ENCODE measurements at places on chromosomes 2 and 18.

DNA sequence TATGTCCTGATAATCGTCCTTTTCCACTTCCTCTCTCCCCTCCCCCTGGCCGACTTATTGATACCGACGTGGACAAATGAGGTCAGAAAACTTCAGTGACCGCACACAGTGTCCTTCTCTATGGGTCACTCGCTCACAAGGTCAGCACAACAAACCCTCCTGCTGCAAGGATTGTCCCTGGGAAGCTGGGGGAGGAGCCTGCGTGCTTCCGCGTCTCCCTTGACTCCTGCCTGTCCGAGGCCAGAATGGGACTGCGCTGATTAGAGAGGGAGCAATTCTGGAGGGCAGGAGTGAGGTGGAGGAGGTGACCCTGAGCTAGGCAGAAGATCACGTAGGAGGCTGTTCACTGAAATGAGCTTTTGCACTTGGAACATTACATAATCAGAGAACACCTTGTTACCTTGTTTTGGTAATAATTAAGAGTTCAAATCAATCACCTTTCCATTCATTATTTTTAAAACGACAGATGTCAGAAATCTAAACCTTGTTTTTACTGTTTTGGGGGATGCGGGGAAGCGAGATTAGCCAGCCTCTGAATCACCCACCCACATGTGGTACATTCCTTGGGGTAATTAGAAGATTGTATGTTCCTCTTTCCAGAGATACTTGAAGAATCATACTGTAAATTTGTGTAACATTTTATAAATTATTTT, 70.6 kb downstream of the CTAGE1 start:
- no peak for DNase-seq

DNA sequence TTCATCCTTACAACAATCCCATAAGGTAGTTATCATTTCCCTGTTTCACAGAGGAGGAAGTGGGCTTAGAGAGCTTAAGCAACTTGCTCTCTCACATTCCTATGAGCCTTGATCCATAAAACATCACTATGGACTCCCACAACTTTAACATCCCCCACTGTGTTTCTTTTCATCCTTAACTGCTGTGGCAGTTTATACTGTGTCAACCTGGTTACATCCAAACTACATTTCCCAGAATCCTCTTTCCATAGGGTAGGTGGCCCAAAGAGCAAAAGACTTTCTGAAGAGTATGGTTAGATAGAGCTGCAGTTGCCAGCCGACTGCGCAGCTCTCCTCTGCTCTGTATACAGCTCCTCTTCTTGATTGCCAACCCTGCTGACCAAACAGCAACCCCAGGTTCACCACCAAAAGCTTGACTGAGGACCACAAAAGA, 22.5 kb downstream of the MAP3K2 start:
- DNase-seq: no peak

- no peak for DNase-seq
Measured at GRCh38 chr18:74528478-74528877, 5.8 kb upstream of the CNDP1 start.

DNA sequence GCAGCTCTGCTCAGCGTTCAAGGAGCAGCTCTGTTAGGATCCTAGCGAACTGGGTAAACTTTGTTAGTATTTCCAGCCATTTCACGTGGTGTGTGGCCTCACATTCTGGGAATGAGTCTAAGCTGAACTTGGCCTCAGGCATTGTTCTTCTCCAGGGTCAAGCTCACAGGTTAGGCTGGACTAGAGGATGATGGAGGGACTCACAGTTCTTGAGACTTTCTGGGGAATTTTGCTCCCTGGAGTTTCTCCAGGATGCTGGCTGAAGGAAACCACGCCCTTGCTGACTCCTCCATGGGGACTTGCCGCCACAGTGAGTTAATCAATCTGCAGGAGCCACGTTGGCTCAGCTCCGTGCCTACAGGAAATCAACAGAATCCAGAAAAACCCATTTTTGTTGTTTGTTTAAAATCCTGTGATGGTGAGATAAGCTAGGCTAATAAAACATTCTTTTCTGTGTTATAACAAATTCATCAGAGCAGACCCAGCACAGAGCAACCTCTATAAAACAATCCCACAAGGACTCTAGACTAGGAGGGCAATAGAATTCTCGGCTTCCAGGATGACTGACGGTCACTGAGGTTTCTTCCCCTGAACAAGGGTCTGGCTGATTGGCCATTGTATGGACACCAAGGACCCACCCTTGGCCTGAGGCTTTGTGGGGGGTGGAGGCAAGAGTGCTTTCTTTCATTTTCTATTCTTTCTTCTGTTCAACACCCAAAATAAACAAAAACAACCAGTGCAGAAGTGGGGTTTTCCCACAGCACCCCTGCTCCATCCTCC, 12.6 kb downstream of the CNDP1 start:
- DNase-seq: no peak

DNA sequence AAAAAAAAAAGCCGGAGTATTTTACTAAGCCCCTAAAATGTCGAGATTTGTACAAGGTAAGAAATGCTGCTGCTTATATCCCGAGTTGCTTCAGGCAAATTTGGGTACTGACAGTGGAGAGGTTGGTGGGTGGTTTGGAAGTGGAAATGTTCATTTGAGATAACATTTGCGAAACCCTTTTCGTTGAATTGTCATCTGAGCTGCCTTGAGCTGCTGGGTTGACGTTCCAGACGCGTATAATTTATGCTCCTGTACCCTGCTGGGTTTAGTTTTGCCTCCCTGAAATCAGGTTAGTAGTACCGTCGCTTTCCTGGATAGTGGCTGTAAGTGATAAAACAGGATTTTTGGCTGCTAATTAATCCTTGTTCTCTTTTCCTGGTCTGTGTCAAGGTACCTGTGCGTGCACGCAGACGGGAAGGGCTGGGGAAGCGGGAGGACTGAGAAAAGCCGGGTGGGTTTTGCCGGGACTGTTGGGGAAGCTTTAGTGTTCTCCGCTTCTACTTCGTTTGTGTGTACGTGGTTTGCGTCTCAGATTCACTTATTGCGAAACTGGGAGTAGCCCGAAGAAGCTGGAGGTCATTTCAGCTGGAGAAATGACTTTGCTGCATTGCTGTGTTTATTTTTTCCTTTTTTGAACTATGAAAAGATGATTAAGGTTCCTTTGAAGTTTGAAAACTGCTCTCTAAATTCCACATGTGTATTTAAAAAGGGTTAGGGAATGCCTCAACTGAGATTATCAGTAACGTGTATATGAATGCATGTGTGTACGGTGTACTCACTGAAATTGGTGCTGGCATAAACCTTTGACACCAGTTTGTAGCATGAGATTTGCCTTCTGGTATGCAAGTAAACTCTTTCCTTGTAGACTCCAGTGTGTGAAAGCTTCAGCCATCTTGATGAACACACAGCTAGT, 709 bp downstream of the UGP2 start:
- DNase-seq: no peak

DNA sequence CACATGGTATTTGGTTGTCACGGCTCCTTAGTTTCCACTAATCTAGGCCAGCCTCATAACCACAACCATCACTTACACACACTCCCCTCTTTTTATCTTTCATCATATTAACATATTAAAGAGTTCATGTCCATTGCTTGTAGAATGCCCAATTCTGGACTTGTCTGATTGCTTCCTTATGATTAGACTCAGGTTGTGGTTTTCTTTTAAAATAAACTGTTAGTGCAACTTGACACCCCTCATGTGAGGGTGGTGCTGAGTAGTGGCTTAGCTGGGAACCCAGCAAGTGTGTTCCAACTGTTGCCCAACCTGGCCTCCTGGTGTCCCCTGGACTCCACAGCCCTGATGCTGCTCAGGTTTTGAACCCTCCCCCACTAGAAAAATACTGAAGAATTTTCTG, 20.1 kb upstream of the CD207 start:
- no peak for DNase-seq

DNA sequence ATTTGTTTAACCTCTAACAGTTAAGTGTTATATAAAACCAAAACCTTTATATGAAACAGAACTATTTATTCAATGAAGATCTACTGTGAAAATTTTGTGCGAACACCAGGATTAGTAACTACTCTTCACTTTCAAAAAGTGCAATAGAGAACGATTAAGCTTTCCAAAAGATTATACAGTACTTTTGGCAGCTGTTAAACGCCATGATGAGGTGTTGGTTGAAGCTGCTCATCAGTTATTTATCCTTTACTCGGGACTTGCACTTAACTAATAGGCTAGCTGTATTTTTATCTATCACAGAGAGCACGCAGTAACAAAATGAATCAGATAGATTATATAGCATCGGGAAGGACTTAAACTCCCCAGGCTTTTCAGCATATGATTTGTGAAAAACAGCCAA, 113.6 kb downstream of the GCA start:
- DNase-seq: no peak

- DNase-seq: no peak
Measured at GRCh38 chr18:68316636-68317035, 398.3 kb downstream of the TMX3 start.

- DNase-seq: no peak
Measured at GRCh38 chr18:47917923-47918610, 12.4 kb downstream of the SMAD2 start.

- DNase-seq: no peak
Measured at GRCh38 chr2:187509667-187510417, 44.4 kb downstream of the TFPI start.

DNA sequence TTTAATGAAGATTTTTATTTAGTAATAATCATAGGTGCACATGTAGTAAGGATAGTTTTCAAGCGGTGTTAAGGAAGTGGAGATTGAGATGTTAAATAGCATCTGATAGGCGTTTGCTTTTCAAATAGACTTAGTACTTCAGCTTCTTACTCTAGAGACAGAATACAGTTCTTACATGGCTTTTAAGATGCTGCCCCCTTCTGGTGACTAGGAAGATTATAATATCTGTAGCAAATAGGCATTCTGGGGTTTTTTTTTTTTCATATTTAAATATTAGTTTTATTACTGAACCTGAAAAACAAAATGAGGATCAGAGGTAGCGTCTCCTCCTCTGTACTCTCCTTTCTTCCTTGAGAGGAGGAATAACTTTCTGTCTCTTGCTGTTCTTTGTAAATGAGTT, 100.2 kb downstream of the AGAP1 start:
- no peak for DNase-seq

- no peak for DNase-seq
Measured at GRCh38 chr18:70207181-70207580, 1.7 kb upstream of the RTTN start.

GRCh38 chr2:226154610-226155009, 645.0 kb downstream of the IRS1 start:
- no peak for DNase-seq

GRCh38 chr18:65049586-65049985, 701.2 kb upstream of the CDH7 start:
- no peak for DNase-seq

DNA sequence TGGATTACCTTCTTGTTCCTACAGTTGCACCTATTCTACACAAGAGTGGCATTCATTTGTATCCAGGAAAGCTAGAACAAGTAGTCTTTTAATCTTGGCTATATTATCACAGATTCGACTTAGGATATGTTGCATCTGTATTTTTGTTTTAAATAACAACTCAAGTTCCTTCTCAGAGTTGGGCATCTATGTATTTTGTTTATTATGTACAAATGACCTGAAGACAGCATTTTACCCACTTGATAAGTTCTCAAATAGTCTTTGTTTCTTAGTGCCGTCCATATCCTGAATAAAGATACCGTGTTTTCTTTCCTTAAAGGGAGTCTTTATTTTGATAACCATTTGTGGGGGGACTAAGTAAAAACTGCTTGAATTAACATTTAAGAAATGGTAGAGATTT, 2.9 kb downstream of the ITPRID2 start:
- no peak for DNase-seq

DNA sequence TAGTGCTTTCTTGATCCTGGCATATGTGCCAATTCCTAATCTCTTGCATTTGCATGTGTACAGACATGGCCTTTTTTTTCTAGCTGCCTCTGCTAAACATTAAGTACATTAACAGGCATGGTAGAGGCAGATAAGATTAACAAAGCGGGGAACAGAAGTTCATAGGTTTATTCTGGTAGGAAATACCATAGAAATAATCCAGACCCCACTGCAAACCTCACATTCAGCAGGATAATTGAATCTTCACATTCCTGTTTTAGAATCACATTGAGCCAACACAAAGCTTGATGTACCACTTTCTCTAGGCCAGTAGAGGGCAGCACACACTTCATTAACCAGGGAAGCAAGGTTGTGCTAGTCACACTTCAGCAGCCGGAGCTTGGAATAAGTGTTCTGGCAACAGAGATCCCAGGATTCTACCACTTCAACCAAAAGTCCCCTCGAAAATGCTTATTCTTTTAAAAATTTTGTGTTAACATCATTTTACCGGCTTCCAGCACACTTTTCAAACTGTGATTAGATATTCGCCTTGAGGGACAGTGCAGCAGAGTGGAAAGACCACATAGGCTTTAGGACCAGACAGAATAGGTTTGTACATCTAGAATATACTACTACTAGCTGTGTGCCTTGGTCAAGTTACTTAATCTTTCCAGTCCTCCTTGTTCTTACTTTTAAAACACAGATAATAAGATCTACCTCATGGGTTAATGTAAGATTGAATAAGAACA, 420.2 kb upstream of the CHST9 start:
- no peak for DNase-seq

- DNase-seq: no peak
Measured at GRCh38 chr2:174839662-174840061, 75.4 kb upstream of the CHRNA1 start.

DNA sequence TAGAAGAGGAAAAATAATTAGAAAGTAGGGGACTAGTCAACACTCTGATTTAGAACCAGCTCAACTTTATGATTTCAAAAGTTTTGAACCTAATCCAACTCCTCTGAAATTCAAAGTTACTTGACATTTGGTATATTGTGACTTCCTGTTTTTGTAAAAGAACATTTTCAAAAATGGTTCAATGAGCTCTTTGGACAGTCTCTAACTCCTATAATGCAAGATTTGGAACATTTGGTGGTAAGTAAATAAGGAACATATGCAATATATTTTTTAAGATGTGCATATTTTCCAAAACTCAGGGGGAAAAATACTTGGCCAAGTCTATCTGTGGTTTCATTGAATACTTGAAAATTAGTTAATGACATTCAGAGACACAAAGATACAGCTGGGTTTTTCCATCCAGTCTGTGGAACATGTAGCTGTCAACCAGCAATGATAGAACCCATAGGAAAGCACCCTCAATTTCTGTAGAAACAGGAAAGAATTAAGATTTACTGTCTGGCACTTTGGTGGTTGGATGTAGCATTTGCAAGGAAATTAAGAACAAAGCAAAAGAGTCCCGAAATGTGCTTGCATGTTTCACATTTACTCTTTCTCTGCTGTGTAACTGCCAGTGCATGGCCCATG, 17.0 kb upstream of the ANKRD44 start:
- DNase-seq: no peak

GRCh38 chr2:175585496-175585895, 404.0 kb upstream of the ATP5MC3 start:
- DNase-seq: no peak

GRCh38 chr18:29960539-29960938, 1082.0 kb downstream of the DSC3 start:
- no peak for DNase-seq

- DNase-seq: no peak
Measured at GRCh38 chr2:27024812-27025211, 8.0 kb upstream of the TMEM214 start.

GRCh38 chr18:59994357-59994756, 94.6 kb downstream of the PMAIP1 start:
- no peak for DNase-seq

- DNase-seq: no peak
Measured at GRCh38 chr18:47469576-47469975, 218.1 kb upstream of the SKOR2 start.

GRCh38 chr18:67132919-67133318, 383.6 kb downstream of the DSEL start:
- no peak for DNase-seq

GRCh38 chr2:11746807-11747459, 501 bp downstream of the LPIN1 start:
- DNase-seq: no peak
